Activated CD4-positive, alpha-beta T cell treated with anti-CD3 and anti-CD28 coated beads for 24 hours (primary cell): ENCODE measurements at places on chromosomes 12 and 14.

DNA sequence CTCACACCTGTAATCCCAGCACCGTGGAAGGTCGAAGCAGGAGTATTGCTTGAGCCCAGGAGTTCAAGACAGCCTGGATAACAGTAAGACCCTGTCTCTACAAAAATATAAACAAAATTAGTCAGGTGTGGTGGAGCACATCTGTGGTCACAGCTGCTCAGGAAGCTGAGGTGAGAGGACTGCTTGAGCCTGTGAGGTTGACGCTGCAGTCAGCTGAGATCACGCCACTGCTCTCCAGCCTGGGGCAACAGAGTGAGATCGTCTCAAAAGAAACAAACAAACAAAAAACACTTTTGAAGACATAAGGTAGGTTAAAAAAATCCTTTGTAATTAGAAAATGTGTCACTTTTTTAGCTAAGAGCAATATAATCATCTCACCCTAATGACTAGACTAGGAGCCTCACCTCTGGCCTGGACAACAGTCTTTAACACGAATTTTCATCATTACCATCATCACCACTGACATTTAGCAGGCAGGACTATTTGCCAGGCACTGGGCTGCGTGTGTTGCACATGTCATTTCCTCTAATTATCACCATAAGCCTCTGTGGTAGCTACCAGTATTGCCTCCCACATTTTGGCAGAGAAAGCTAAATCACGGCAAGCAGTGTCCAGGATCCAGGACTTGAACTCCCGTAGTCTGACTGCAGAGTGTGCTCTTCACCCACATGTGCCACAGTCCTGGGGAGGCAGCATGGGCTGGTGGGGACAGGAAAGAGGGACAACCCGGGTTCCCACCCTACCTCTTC is 4.6 kb upstream of the SYCP3 start:
- DNase-seq = no peak

DNA sequence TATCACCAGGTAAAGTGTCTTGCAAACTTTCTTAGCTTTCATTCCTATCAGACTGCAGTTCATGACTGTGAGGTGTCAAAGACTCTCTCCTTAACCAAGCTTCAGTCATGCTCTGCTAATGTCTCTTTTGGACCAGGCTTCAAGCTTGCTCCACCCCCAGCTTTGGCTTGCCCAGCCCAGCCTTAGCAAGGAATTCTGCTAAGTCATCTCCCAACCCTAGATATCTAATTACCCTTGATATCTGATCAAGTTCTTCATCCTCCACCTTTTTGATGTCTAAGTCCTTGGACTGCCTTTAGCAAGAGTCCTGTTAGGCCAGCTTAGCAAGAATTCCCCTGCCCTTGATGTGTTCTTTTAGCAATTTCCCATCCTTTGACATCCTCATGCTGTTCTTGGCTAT is 108.9 kb upstream of the FGD4 start:
- no peak for DNase-seq

- no peak for DNase-seq
Measured at GRCh38 chr14:81565441-81566290, 32.0 kb upstream of the SEL1L start.

DNA sequence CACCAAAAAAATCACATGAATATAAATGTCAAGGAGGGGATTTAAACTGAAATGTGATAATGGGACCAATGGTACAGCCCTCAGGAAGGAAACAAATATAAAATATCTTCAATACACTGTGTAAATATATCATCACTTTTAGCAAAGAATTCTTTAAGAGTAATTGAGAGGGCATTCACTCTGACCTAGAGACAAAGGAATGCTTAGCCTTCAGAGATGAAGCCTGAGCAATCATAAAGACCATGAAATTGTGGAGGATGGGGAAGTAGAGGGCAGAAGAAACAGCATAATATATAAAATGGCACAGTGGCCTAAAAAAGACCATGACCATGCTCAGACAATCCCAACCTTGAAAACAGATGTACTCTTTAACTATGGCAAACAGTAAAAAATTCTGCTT is 20.4 kb downstream of the YAF2 start:
- no peak for DNase-seq

GRCh38 chr14:23557521-23557920 is 1.4 kb downstream of the THTPA start:
- DNase-seq = no peak

DNA sequence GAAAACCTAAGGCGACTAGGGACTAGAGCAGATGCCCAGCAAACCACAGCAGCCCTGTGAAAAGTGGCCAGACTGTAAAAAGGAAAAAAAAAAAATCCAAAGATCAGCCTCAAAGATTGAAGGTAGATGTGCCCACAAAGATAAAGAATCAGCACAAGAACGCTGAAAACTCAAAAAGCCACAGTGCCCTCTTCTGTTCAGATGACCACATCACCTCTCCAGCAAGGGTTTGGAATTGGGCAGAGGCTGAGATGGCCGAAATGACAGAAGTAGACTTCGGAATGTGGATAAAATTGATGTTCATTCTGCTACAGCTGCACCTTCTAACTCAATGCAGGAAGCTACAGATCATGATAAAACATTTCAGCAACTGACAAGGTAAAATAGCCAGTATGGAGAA is 154.4 kb downstream of the GPHN start:
- DNase-seq = no peak

DNA sequence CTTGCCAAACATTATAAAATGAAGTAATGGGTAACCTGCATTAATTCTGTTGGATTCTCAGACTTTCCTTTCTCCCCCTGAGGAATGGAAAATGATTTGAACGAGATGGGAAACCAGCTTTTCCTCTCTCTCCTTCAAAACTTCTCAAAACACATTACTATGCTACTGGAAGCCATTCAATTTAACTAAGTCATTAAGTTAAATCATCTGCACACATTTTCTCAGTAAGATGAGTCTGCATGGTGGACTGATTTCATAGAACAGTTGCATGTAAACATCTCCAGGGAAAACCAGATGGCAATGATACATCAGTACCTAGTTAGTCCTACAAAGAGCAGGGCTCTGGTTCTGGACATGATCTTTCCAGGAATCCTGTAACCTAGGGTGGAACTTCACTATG is 59.9 kb downstream of the BMP4 start:
- no peak for DNase-seq

- no peak for DNase-seq
Measured at GRCh38 chr12:69252033-69252432, 12.7 kb downstream of the CPSF6 start.

DNA sequence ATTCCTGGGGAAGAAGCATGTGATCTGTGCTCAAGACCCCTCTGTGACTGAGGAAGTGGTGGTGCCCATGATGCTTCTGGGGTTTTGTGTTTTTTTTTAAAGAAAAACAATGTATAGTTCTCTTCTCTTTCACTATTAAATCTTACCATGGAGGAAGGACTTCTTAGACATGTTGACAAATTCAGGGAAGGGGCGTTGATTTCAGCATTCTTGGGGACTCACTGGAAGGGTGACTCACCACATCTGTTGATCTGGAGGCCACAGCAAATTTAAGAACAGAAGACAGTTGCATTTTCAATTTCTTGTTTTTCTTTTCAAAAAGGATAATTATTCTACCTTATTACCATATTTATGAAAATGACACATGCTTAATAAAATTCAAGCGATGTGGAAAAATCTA is 152.9 kb upstream of the RTL1 start:
- DNase-seq = no peak

GRCh38 chr12:24467226-24467625 is 481.7 kb downstream of the BCAT1 start:
- DNase-seq = no peak

- no peak for DNase-seq
Measured at GRCh38 chr14:60184146-60184904, 19.1 kb upstream of the DHRS7 start.

DNA sequence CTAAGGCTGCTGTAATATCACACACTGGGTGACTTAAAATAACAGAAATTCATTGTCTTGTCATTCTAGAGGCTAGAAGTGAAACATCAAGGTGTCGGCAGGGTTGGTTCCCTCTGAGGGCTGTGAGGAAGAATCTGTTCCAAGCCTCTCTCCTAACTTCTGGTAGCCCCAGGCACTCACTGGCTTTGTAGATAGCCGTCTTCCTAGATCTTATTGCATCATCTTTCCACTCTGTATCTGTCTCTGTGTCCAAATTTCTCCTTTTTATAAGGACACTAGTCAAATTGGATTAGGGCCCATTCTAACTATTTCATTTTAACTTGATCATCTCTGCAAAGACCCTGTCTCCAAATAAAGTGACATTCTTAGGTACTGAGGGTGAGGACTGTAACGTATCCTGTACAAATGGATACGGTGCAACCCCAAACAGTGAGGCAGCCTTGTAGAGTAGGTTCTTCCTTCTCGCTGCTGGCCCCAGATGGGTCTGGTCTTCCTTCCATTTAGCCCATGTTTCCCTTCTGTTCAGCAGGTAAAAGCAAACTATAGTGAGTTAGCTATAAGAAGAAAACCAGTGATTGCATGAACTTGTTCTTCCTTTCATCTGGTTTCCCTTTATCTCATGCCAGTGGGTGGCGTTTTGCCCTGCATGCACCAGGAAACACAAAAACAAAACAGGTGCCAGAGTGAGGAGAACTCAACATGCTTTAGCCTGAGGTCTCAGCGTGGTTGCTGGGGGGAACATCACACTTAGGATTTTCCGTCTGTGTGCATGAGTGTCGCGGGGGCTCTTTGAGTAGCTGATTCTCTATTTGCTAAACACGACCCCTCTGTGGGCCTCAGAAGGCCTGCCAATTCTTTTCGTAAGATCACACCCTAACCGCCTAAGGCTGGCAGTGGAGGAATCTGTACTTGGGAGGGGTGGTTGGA is 19.5 kb downstream of the TTC9 start:
- no peak for DNase-seq

DNA sequence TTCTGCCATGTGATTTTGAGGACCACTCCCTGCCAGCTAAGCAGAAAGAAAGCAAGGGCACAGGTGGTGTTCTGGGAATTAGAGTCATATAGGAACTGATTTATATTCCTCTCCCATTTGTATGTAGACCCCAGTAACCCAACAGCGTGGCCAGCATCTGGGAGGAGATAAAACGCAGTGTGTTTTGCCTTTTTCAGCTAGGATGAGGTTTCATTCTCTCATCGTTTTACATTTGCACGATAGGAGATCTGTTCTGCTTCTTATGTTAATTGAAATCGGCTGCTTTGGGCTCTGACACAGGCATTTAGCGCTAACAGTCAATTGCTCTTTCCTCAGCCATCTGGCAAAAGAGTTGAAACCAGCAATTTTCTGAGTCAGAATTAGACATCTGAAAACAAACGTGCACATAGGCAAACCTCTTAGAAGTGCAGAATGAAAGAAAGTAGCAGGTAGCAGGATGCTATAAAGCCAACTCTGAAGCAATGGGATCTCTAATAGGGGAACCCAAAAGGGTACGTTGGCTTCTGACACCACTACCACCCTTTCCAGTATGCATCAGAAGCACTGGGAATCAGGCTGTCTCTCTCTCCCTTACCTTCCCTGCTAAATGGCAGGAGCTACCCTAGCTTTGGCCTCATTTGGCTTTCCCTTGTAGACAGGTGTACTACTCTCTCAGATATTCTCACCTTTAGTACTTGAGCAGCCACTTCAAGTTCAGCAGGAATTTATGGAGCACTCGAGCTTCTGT is 219.1 kb downstream of the PHLDA1 start:
- DNase-seq = no peak

DNA sequence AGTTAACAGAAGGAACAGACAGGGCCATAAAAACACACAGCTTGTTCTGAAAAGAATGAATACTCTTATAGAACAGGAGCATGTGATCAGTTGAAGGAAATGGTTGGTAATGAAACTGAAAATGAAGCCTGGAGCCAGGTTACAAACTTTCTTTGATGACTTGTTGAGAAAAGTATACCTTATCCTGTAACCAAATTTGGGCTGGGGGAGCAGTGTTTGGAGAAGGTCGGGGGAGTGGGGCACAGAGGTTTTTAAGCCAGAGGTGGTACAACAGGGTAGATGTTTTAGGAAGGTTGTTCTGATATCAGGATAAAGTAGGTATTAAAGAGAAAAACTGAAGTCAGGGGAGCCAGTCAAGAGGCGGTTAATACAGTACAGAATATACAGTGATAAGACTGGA is 8.2 kb downstream of the GOLT1B start:
- no peak for DNase-seq

- no peak for DNase-seq
Measured at GRCh38 chr12:55067701-55068100, 47.9 kb downstream of the NEUROD4 start.

GRCh38 chr14:67068251-67068650 is 121.0 kb upstream of the GARIN2 start:
- DNase-seq = no peak

GRCh38 chr14:80404413-80404812 is 193.1 kb upstream of the DIO2 start:
- DNase-seq = no peak

DNA sequence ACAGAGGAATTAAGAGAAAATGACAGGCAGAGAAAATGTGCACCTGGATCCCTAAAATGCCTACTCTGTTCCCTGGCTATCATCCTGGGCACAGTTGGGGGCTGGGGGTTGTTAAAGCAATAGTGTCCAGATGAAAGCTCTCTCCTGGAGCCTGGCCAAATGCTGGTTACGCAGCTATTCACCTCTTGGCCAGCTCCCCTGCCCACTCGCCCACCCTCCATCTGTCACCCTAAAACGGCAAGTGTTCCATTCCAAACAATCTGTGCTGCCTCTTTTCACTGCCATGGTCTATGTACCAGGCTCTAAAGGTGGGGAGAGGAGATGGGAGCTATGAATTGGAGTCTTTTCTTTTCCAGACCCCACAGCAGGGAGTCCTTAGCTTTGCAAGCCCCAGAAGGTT is 24.7 kb upstream of the NPFF start:
- DNase-seq = no peak

GRCh38 chr14:61565836-61566536 is 129.3 kb upstream of the HIF1A start:
- no peak for DNase-seq

DNA sequence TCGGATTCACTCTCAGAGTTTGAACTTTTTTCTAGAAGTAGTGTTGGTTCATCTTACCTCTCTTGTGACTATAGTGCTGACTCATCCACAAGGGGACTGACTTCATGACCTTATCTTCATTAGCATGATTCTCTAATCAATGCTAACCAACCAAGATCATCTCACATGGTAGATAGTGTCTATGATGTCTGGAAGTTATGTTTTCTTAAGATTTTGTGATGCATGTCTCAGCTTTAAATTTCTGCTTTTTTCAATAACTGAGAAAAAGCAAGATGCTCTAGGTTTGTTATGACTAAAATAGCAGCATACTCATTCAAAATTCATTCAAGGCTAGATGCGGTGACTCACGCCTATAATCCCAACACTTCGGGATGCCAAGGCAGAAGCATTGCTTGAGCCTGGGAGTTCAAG is 12.3 kb upstream of the SLC35E3 start:
- DNase-seq = no peak

GRCh38 chr12:96698521-96698920 is 208.5 kb upstream of the NEDD1 start:
- DNase-seq = no peak

- DNase-seq = no peak
Measured at GRCh38 chr12:64700532-64700931, 58.7 kb downstream of the GNS start.
